NCI-H187 treated with DMSO at 0.1 percent for 48 hours (cell line): ENCODE measurements at places on chromosomes 16 and 17.
A peak's percentile ranks its signal among the peaks of the same experiment; 100 is the strongest.

- DNase-seq, result no peak
Measured at GRCh38 chr17:10125531-10126275, 72.7 kb downstream of the GAS7 start.

DNA sequence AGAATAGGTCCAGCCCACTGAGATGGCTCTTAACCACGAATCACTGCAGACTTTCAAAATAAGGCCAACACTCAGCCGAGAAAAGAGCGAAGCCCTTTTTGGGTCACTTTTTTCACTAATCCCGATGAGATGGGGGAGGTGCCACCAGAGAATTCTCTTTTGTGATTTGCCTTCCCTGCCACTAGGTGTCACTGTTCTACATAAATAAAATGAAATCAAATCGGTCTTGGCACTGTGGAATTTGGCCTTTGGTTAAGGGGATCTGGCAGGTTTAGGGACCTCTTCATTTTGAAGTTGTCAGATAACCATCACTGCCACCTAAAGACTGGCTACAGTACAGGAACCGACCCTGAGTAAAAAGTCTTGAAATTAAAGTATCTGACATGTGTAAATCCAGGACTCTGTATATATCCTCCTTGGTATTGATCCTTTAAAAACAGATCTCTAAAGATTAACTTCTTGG, 147.0 kb downstream of the HS3ST4 start:
- DNase-seq, result peak; percentile 40

DNA sequence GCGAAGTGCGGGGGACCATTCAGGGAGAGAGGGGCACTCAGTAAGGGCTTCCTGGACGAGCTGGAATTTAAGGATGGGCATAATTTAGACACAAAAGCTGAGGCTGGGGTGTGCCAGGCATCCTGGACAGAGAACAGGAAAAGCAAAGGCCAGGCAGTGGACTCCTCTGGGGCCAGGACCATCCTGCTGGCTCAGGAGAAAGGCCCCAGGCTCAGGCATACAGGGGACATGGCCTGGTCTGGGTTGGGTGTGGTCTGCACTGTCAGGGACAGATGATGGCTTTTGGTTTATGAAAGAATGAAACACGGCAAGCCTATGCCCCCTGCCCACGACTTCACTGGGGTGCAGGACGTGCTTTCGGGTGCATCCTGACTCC, 48.9 kb upstream of the DOC2B start:
- no peak for DNase-seq

GRCh38 chr16:79050063-79050462, 550.5 kb downstream of the MAF start:
- no peak for DNase-seq

GRCh38 chr17:61411261-61412142, 11.9 kb downstream of the TBX2 start:
- DNase-seq, result no peak
